Activated T-cell treated with anti-CD3 and anti-CD28 coated beads for 4 hours (primary cell): ENCODE measurements at places on chromosomes 2 and 18.

DNA sequence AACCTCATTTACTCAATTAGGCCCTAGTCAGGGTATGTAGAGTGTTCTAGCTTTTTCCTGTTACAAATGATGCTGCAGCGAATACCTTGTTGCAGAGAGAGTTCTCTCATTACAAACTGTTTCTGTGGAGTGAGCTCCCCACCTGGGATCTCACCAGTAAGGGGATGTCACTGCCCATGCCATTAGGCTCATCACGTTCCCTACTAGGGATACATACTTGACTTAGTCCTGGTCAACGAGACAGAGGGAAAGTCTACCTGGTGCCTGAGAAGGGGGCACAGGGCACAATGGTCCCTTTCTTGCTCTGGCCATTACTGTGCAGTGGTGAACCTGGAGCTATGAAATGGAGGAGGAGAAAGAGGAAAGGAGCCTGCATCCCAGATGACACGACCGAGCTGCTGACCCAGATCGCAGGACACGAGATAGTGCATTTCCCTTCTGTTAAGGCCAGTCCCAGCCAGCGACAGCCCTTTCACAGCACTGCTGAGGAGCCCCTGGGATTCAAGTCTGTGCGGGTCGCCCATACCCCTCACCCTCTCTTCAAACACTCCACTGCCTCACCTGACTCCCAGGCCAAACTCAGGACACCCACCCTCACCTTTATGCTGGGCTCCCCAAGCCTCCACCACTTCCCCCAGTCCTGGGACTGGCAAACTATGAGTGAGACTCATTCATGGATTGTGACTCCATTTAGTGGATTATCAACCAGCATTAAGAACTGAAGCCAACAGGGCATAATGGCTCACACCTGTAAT is 16.0 kb downstream of the MALL start:
- DNase-seq = no peak

GRCh38 chr18:74797577-74798151 is 200.0 kb downstream of the ZNF407 start:
- DNase-seq = no peak

DNA sequence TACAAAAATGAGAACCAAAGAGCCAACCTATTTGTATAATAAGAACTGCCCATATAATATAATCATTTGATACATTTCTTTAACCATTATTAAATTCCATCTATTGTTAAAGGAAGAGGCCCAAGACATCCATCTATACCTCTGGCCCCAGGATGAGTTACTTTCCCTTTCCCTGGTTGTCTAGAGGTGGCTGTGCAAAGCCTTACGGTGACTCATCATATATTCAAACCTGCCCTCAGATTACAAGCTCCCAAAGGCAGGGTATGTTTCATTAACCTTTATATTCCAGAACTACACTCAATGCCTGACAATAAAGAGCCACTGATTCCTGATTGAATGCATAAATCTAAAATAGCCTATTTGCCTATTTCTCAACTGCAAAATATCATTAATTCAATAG is 105.8 kb upstream of the PID1 start:
- no peak for DNase-seq

DNA sequence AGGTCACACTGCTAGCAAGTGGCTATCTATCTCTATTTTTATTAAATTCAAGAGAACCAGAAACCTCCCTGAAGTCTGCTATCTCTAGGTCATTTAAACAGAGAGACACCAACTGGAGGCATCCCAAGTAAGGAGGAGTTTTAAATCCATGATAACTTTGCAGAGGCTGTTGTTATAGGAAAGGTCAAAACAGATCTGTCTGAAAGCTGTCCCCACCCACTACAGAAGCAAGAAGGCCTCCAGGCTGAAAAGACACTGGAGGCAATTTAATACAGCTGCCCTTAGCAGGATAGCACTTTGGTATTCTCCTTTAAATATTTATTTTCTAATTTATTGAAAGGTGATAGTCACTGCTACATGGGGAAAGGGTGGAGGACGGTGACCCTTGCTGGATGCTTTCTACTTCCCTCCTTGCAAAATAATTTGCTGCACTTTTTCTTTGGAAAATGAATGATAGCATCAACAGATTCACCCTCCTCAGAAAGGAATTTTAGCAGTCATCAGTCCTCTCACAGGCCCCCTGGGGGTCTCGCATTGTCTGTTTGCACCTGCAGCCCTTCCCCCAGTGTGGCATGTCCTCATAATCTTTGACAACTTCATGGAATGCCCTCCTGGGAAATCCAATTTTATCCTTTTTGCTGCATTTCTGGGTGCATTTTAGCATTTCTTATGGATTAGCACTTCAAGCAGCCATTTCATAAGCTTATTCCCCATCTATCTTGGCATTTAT is 429.5 kb upstream of the TNP1 start:
- DNase-seq = no peak

DNA sequence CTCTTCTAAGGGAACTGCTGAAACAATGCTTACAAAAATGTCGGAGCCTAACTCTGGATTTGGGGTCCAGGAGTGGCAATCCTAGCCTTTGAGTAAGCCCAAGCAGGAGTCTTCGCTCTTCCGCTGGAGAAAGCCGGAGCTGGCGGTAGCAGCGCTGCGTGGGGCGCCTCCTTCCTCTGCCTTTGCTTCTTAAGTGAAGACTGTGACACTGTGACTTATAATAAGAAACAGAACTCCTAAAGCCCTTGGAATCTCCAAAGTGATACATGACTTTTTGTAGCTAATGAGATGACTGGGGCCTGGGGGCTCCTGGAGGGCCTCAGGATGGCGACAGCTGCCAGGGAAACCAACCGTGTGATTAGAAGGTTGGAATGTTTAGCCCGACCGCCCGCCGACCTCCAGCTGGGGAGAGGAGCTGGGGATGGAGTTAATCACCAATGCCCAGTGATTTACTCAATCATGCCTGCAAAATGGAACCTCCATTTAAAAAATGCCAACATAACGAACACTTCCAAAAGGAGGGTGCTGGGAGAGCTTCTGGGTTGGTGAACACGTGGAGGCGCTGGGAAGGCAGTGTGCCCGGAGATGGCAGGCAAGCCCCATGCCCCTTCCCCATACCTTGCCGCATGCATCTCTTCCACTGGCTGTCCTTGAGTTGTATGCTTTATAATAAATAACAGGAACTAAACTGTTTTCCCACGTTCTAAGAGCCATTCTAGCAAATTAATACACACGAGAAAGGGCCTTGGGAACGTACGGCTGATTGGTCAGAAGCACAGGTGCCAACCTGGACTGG is 29.0 kb upstream of the MAL start:
- no peak for DNase-seq

- DNase-seq = no peak
These were observed 41.6 kb downstream of the EEF1B2 start for GRCh38 chr2:206201075-206201848.

DNA sequence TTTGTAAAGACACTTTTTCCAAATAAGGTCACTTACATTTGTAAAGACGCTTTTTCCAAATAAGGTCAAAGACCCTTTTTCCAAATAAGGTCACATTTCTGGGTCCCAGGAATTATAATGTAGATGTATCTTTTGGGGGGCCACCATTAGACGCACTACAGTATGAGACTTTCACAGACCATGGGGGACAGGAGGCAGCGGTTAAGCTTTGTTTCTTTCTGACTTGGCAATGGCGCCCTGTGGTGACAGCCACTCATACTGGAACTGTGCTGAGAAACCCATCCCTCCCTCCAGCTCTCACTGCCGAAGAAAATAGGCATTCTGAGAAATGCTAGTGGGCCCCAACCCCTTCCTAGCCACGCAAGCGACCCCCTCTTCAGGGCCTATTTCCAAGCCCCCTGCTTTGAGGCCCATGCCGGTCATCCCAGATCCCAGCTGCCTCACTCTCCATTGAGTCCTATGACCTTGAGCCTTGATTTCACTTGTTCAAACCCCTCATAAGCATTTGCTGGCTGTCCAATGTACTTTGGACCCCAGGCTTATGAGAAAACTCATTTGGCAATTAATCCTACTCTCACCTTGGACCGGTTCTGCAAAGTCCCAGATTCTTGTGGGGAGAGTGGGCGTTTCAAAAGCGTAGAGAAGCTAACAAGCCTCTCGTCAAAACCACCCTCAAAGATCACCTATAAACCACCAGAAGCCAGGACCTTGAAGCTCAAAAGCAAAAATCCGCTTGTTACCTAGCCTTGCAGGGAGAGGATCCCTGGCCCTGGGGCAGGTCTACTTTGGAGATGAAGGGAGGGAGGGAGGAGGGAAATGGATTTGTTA is 11.3 kb upstream of the SPATA3 start:
- DNase-seq = no peak

DNA sequence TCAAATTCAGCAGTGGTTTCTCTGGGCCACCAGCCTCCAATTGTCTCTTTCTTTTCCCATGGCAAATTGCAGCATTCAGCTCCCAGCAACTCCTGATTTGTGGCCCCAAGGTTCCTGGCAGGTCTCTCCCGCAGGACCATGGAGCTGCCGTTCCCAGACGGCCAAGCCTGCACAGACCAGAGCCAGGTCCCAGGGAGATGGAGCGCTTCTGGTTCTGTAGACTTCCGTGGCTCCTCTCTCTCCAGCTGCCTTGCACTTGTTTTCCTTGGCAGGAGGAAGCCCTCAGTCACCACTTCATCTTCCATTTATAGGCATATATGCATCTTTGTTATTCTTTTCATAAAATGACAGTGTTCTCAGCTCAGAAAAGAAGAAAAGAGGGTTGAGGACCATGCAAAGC is 21.7 kb downstream of the TNP1 start:
- no peak for DNase-seq

GRCh38 chr2:344811-345210 is 56.9 kb upstream of the ALKAL2 start:
- no peak for DNase-seq

DNA sequence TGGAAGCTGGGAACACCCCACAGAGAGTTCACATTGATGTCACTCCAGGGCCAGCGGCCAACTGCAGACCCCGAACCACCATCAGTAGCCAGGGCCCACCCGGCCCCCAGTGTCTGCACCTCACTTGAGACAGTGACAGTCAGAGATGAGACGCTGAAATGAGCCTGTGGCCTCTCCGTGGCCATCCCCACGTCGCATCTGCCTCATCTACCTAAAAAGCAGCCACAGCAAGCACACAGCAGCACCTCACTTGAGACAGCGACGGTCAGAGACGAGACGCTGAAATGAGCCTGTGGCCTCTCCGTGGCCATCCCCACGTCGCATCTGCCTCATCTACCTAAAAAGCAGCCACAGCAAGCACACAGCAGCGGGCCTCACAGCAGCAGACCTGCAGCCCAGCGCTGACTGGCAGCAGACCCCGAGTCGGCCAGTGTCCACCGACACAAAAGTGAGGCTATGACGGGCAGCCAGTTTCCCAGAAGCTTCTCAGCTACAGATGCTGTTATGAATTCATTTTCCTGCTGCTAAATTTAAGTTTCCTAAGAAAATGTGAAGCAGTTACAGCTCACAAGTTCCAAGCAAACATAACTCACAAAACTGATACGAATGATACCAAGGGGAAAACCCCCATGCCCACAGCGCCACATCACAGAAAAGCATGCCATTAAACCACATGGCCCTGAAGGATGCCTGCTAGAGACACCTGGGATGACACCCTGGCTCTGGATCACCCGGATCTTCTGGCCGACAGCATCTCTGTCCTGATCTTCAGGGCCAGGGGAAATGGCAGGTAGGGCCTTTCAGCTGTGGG is 27.7 kb downstream of the SNORC start:
- peak; percentile 14 for DNase-seq

DNA sequence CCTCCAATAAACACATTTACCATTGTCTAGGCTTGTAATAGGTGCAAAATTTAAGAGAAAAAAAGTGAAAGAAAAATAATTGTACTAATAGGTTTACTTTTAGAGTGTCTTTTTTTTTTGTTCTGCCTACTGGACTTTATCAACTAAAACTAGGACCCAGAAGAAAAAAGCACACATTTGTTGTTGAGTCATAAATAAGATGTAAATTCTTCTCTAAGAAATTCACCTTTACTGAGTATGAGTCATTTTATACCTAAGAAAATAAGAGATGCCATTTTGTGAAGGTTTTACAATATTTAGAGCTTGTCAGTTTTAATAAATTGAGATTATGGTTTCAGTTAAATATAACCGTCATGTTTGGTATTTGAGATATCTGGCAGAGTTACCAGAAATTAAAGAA is 19.2 kb downstream of the FARP2 start:
- no peak for DNase-seq

GRCh38 chr2:28449488-28450395 is 46.1 kb upstream of the PLB1 start:
- peak; percentile 67 for DNase-seq

DNA sequence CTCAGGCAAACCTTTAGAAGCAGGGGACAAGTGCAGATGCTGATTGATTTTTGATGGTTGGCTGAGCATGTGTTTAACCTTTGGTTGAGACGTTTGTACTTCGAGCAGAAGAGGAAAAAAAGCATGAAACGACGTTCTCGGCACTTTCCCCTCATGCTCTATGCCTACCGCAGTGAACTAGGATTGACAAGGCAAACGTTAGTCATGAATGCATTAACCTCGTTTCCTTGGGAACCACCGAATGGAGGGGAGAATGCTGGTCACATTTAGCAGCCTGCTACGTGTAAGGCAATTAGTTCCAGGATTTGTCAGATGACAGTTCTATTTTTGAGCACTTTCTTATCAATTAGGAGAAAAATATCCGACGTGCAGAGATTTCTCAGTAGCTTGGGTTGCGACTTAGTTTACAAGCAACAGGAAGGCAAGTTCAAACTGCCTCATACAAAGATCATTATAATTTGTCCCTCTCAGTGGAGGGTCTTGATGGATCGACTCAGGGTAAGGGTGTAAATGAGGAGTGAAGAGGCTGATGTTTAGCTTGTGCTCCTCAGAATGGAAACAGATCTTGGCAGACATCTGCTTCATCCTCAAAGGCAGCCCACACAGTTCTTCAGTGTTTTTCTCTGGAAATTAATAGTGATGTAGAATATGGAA is 47.4 kb upstream of the GPR45 start:
- no peak for DNase-seq

DNA sequence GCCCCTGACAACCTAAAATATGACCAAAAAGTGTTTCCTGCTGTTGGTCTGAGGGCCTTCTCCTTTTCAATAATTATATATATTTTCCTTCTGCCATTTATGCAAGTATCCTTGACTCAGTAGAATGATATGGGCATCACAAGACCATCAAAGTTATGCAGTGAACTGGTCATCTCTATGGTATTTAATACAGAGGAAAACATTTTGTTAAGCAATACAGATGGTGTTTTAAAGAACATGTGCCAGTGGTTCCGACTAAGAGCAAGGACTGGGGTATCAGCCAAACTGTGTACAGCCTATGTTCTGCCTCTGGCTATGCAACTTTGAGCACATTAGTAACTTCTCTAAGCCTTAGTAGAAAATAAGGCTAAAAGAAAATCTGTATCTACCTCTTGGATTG is 179.0 kb downstream of the TRABD2A start:
- DNase-seq = no peak

DNA sequence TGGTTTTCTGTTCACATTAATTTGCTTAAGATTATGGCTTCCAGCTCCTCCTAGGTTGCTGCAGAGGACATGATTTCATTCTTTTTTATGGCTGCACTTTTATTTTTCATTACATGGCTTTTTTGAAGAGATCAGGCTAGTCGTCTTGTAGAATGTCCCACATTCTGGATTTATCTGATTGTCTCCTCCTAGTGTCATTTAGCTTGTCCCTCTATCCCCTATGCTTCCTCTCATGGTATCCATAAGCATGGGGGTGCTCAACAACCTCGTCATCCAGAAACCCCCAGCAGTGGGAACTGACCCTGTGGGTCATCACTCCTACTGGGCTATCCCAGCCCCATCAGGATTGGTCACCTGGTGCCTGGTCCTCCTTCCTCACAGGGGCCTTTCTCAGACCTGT is 49.6 kb downstream of the SERTAD2 start:
- no peak for DNase-seq
